ENCODE measurements at places on chromosomes 7 and 10.
A peak's percentile ranks its signal among the peaks of the same experiment; 100 is the strongest.

DNA sequence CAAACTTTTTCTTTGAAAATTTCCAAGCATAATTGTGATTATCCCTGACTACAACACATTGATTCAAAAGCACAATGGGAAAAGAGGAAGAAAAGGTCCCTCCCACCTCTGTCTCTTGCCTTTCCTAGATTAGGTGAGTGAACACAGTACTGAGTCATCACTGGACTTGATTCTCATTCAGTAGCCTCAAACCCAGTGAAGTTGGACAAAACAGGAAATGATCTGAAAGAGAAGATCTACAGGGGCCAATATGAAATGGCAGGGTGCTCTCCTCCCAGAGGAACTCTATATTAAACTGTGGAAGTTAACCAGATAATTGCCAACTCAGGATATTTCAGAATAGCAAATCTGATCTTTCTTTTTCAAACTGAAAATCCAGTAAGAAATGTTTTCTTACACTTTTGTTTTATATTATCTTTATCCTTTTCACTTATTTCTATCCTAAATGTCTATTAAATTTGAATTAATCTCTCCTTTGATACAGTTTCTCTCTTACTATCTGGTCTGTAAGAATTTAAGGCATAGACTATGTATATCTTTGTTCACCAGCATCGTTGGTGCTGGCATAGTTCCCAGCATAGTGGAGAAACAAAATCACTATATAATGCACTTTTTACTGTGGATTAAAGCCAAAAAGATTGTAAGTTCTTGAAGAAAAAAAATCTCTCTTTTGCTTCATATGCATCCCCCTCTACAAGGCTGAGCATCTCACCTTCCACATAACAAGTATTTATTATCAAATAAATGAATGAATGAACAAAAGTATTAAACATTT lies 41.4 kb upstream of the IKZF1 start:
- DNase-seq: no peak

DNA sequence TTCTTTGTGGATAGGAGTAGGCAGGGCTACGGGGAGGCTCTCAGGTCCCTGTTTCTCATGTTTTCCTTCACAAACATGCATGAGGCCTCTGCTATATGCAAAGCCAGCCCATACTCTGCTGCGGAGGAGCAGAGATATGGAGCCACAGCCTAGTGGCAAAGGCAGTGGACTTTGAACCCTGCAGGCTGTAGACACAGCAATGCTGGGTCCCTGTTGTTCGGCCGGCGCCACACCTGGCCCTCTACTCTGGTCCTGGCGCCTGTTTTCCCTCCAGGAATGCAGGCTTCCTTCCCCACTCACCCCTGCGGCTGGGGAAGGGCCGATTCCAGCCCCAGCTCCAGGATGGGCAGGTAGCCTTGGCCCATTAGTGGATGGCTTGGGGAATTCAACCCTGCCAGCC lies 11.5 kb downstream of the CLRN3 start:
- DNase-seq: no peak

- no peak for DNase-seq
Observed at GRCh38 chr10:8581521-8582225, 527.2 kb downstream of the GATA3 start.

GRCh38 chr7:73907554-73908122 lies 46.7 kb downstream of the TMEM270 start:
- DNase-seq: no peak

GRCh38 chr7:127532736-127533135 lies 52.7 kb downstream of the GCC1 start:
- no peak for DNase-seq

GRCh38 chr10:18735711-18736110 lies 76.5 kb downstream of the ARL5B start:
- DNase-seq: no peak

DNA sequence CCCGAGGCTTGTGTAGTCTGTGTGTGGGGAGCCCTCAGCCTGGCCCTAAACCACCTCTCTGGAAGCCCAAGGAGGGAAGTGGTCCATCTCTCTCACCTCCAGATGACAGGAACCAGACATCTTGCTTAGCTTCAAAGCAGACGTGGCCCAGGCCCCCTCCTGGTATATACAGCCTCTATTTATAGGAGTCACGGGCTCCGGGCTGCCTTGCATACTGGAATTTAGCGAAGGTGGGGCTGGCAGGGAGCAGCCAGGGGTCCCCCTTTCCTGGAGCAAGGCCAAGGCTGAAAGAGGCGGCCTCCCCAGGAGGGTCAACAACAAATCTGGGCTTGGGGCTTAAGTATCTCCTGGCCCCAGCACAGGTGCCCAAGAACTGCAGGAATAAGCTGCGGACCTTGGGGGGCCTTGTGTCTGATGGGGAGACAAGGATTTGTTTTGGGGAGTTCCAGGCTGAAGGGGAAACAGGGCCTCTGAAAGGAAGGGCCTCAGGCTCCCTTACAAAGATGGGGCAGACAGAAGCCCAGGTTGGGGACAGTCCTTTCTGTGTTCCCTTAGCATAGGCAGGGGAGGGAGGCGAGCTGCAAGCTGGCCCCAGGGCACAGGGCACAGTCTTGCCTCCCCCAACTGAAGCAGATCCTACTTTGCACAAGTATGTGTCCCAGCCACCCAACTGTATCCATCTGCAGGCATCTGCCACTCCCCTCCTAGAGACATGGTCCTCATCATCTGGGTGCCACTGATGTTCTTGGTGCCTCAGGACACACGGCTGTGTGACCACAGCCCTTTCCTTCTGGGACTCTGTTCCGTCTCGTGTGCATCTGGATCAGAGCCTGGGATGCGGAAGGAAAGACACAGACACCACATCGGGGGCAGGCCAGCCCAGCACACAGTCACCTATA lies 11.9 kb downstream of the ZCCHC24 start:
- no peak for DNase-seq

- DNase-seq: no peak
Observed at GRCh38 chr7:158861004-158861787, 4.8 kb downstream of the DYNC2I1 start.

GRCh38 chr7:1260244-1260635 lies 27.6 kb downstream of the UNCX start:
- DNase-seq: no peak

GRCh38 chr7:99031496-99031895 lies 112.4 kb downstream of the SMURF1 start:
- no peak for DNase-seq

DNA sequence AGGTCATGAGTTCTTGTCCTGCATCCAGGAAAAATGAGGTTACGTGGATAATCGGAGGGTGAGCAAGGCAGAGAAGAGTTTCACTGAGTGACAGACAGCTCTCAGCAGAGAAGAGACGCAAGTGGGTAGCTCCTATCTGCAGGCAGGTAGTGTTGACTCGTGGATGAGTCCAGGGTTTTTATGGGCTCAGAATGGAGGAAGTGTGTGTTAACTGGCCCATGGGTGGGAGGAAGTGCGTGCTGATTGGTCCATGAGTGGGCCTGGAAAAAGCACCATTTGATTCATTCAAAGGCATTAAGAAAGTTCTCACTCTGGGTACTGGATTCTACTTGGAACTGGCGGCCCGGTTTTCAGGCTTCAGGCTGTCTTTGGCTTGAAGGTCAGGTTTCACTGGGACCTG lies 4.8 kb upstream of the DMTF1 start:
- no peak for DNase-seq

GRCh38 chr10:79237454-79238157 lies 109.7 kb upstream of the PPIF start:
- DNase-seq: no peak

- DNase-seq: no peak
Observed at GRCh38 chr10:7478727-7479457, 68.1 kb upstream of the SFMBT2 start.

GRCh38 chr10:133456041-133456951 lies 2.6 kb downstream of the SCART1 start:
- DNase-seq: no peak

DNA sequence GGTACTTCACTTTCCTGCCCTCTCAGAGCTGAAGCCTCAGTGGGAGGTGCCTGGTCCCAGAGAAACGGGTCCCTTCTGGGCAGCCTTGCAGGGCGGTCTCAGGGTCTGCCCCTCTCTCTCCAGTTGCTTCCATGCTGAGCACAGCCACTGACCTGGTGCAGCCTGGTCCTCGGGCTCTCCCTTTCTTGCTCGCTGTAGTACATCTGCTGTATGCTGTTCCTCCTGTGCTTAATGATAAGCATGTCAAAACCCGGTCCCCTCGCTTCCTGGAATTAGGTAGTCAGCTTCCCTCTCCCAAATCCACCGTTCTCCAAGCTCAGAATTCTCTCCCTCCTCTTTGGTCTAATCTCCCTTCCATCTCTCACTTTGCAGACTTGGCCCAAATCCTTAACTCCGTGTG lies 11.0 kb upstream of the HPS1 start:
- no peak for DNase-seq

GRCh38 chr7:8357536-8357935 lies 75.9 kb upstream of the NXPH1 start:
- DNase-seq: no peak

DNA sequence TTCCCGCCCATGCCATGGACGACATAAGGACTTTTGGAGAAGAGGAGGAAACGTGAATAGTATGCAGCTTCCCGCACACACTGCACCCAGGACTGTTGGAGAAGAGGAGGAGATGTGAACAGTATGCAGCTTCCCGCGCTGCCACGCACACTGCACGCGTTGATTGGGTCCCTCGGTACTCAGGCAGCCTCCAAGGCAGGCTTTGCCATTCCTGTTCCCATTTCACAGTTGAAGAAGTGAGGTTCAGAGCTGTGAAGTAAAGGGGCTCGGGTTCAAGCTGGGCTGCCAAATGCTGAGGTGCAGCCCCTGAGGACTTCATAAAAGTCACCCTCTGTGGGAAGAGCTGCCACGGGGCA lies 147.9 kb upstream of the FAM20C start:
- DNase-seq: no peak

GRCh38 chr10:14466257-14466656 lies 135.5 kb upstream of the FRMD4A start:
- DNase-seq: no peak

GRCh38 chr10:98251399-98251798 lies 16.6 kb downstream of the LOXL4 start:
- DNase-seq: no peak

- no peak for DNase-seq
Observed at GRCh38 chr7:112495810-112496462, 15.1 kb downstream of the LSMEM1 start.

DNA sequence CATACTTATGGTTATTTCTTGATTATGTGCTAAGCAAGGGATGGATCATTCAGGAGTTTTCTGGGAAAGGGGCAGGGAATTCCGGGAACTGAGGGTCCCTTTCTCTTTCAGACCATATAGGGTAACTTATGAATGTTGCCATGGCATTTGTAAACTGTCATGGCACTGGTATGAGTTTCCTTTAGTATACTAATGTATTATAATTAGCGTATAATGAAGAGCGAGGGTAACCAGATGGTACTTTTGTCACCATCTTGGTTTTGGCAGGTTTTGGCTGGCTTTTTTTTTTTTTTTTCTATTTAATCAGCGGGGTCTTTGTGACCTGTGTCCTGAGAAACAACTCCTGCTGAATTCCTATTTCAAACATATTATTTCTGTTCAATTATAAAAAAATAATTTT lies 237.6 kb upstream of the PTER start:
- no peak for DNase-seq

DNA sequence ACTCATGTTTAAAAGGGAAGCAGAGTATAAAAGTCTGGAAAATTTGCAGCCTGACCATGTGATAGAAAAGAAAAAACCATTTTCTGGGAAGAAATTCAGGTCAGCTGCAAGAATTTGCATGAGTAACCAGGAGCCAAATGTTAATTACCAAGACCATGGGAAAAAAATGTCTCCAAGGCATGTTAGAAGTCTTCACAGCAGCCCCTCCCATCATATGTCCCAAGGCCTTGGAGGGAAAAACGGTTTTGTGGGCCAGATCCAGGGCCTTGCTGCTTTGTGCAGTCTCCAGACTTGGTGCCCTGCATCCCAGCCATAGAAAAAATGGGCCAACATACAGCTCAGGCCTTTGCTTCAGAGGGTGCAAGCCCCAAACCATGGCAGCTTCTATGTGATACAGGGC lies 1019.6 kb upstream of the SORCS1 start:
- no peak for DNase-seq

DNA sequence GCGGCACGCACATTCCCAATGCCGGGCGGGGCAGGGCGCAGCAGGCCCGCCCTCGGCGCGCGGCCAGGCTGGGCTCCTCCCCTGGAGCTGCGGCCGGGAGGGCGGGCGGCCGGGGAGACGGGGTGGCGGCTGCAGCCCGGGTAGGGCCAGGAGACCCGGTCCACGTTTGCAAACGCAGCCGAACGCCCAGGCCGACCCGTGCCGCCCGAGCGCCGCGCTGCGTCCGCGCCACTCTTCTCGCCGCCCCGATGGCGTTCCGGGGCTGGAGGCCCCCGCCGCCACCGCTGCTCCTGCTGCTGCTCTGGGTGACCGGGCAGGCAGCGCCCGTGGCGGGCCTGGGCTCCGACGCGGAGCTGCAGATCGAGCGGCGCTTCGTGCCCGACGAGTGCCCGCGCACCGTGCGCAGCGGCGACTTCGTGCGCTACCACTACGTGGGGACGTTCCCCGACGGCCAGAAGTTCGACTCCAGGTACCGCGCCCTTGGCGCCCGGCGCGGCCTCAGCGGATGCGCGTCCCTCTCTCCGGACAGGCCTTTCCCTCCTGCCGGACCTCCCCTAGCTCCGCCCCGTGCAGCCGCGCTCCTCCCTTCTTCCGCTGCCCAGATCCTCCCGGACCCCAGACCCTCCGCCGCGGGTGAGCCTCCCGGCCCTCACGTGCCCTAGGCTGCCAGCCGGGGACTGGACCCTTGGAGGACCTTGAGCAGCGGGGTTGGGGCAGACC lies at the start of gene FKBP9:
Gene FKBP9, plus strand, starts transcription at position 115 of the 720 bp plus-strand sequence. Its CDS starts 134 bp downstream, at position 249.
- DNase-seq: peak; percentile 33

GRCh38 chr10:82331716-82332115 lies 456.7 kb downstream of the NRG3 start:
- no peak for DNase-seq

- DNase-seq: no peak
Observed at GRCh38 chr10:21687266-21688008, 153.4 kb downstream of the MLLT10 start.

DNA sequence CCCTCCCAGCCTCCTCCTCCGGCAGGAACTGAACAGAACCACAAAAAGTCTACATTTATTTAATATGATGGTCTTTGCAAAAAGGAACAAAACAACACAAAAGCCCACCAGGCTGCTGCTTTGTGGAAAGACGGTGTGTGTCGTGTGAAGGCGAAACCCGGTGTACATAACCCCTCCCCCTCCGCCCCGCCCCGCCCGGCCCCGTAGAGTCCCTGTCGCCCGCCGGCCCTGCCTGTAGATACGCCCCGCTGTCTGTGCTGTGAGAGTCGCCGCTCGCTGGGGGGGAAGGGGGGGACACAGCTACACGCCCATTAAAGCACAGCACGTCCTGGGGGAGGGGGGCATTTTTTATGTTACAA lies 83.3 kb downstream of the PAX2 start:
- DNase-seq: no peak

DNA sequence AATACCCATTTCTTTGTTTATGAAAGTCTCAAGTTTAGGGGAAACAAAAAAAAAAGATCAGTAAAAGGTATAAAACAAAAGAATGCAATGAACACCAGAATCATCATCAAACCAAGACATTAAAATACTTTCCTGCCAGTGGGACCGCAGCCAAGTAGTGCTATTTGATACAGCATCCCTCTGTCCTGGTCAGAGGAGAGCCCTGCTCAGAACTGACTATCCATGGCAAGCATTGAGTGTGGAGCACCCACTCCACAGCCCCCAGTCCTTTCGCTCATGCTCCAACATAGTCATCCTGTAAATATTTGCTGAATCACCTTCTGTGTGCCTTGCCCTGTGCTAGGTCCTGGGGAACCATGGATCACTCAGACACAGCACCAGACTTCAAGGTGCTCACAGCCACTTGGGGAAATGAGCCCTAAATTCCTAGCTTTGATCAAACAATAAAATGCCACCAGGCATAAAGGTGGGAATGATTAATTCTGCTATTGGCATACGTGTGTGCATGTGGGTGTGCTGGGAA lies 213.6 kb upstream of the TBX20 start:
- DNase-seq: no peak
